ENCODE measurements at places on chromosomes 13 and 19.
A peak's percentile ranks its signal among the peaks of the same experiment; 100 is the strongest.

- DNase-seq = no peak
Observed at GRCh38 chr13:76950101-76950500, 1.8 kb downstream of the ACOD1 start.

- no peak for DNase-seq
Observed at GRCh38 chr13:109646423-109646822, 140.0 kb downstream of the IRS2 start.

DNA sequence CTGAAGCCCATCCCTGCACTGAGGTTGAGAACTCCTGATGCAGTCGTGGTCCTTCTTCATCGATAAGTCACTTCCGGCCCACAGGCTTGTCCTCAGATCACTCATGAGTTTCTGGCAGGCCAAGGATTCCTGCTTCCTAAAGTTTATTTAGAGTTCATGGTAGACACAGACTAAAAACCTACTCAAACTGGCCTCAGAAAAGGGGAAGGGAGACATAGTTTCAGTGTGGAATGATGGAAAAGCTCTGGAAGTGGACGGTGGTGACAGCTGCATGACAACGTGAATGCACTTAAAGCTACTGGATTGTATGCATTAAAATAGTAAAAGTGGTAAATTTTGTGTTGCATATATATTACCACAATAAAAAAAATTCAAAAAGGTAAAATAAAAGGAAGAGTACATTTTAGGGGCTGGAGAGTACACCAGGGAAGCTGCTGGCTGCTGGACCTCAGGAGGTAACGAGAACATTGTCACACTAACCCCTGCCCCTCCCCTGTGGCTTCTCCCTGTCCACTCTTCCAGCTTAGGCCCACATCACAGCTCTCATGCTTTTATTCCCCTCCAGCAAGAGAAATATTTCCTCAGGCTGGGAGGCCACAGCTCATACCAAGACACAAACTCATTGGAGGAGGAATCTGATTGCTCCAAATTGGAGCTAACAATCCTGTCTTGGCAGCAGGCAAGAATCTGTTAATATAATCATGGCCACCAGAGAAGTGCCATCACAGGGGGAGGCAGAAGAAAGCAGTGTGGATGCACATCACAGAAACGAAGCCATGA lies 741.0 kb downstream of the UQCRFS1 start:
- DNase-seq = no peak

GRCh38 chr13:36302289-36302688 lies 4.7 kb upstream of the CCDC169 start:
- no peak for DNase-seq

- no peak for DNase-seq
Observed at GRCh38 chr13:88063741-88064140, 392.6 kb downstream of the SLITRK5 start.

DNA sequence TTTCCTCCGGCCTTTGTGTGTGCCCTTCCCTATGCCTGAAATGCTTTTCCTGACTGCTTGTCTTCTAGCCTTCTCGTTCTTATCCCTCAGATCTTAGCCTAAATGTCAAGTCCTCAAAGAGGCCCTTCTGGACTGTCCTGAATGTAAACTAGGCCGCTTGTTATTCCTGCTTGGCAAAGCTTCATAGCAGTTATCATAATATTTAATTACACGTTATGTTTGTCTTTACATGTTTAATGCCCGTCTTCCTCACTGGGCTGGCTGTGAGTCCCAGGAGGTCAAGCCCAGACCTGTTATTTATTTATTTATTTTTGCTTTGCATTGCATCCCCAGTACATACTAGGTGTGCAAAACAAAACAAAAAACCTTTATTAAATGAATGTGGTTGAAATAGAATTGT lies 62.7 kb downstream of the SIPA1L3 start:
- no peak for DNase-seq

- DNase-seq = no peak
Observed at GRCh38 chr13:20588529-20589110, 21.7 kb downstream of the IFT88 start.

- DNase-seq = peak; percentile 11
Observed at GRCh38 chr13:88919970-88920628, 1248.9 kb downstream of the SLITRK5 start.

- no peak for DNase-seq
Observed at GRCh38 chr19:22832031-22832762, at the start of gene ZNF723. TSS of gene ZNF723 (plus strand) at chr19:22832291. CDS start at chr19:22832380, 89 bp downstream.

DNA sequence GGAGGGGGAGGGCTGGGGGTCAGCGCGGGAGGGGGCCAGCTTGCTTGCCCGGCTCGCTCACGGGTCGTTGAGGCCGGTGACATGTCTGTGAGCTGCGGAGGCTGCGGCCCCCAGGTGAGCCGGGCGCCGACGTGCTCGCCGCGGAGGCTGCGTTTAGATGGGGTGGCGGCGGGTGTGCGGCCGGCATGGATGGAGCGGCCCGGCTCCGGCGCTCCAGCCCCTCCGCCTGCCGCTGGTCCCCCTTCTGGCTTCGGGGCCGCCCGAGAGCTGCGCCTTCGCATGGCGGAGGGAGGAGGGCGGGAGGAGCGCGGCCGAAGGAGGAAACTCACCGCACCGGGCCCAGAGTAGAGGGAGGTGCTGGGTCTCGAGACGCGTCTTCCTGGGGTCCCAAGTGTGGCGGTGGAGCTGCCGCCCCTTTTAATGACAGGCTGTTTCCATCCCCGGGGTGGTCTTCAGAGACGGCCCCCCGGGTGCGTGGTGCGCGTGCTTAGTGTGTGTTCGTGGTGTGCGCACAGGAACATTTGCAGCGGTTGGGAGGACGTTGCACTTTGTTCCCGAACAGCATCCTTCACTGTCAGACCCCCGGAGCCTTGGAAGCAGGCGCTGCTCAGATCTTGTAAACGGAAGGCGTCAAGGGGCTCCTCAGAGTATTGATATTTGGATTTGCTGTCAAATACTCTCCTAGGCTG lies at the start of gene AKAP11:
Gene AKAP11, plus strand, starts transcription at position 38 of the 689 bp plus-strand sequence. CDS start 14,197 bp downstream, outside the sequence.
- no peak for DNase-seq

DNA sequence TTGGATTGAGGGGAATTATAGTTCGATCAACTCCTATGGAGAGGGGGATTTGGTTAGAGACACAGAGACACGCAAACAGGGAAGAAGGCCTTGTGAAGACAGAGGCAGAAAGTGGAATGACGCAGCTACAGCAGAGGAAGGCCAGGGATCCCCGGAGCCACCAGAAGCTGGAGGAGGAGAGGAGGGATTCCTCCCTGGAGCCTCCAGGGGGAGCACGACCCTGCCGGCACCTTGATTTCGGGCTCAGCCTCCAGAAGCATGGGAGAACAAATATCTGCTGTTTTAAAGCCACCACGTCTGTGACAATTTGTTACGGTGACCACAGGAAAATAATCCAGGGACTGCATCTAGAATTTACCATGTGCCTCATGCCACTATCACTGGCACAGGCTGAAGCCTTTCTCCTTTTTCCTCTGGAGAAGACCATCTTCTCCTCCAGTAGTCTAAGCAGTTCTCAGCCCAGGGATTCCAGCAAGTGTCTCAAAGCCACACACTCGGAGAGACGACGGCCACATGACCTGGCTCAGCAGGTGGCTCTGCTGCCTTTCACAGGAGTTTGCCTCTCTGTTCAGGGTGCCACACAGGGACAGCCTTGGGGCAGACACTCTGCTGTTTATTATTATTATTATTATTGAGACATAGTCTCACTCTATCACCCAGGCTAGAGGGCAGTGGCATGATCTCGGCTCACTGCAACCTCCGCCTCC lies 39.9 kb upstream of the CCNE1 start:
- DNase-seq = peak; percentile 21

- DNase-seq = no peak
Observed at GRCh38 chr19:48344892-48345291, 18.8 kb downstream of the TMEM143 start.

GRCh38 chr13:67438465-67438864 lies 208.3 kb upstream of the PCDH9 start:
- no peak for DNase-seq

DNA sequence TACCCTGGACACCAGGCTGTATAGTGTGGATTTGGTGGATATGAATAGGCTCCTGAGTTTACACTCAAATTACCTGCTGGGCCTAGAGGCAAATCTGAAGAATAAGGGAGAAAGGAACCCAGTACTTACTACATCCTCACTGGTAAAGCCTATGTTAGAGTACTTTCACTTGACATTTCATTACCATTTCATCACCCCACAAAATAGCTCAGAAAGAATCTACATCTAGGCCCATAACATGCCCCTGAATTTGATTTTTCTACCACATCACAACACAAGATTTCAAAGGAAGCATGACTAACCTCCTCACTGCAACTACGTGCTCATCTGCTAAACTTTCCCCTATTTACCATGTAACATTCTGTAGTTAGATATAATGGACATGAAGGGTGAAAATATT lies 43.3 kb downstream of the VWA8 start:
- peak; percentile 27 for DNase-seq

DNA sequence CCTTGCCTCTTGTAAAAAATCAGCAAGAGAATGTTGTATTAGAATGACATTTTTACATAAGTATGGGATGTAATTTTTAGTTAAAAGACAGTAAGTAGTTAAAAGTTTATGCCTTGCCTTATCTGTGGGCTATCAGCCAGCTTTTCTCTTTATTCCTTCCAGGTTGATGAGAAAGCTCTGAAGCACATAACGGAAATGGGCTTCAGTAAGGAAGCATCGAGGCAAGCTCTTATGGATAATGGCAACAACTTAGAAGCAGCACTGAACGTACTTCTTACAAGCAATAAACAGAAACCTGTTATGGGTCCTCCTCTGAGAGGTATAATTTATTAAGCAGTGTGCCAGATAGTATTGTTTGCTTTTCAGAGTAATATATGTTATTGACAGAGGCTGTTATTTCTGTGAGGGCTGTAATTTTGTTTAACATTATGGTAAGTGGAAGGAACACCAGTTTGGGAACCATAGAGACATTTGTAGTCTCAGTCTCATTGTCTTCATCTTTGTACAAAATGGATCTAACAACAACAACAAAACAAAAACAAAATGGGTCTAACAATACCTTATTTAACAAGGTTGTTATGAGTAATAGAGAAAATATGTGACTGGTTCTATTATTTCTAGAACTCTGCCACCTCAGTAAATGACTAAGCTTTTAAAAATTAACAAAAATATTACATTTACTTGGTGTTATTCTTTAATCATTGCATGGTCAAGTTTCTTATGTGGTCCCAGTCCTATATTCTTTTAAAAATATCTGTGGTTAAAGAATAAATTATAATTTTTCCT lies 112.8 kb downstream of the TDRD3 start:
- DNase-seq = no peak

- DNase-seq = no peak
Observed at GRCh38 chr13:36555151-36555986, 118.5 kb upstream of the SERTM1 start.

DNA sequence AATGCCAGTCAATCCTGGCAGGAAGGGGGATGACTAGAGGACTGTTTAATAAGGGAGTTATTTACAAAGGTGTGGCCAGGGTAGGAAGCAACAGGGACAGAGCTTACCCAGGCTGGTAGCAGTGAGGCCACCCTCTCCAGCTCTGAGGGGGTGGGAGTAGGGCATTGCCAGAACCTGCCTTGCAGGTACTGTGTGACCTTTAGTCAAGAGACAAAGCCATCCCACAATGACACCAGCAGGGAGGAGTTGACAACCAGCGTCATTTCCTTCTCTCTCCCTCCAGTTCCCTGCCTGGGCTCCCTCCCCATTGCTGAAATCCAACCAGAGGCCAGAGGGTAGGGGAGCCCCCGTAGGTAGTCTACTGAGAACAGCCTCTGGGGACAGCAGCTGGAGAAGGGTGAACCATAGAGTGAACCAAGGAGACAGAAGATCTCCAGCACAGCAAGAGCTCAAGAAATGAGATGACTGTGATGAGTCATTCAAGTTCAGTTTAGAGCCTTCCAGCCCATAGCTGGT lies 33.3 kb upstream of the SPATA13 start:
- no peak for DNase-seq

GRCh38 chr19:7559102-7559501 lies 23.6 kb downstream of the PNPLA6 start:
- no peak for DNase-seq

GRCh38 chr13:91196958-91197357 lies 150.5 kb upstream of the MIR17HG start:
- DNase-seq = no peak

DNA sequence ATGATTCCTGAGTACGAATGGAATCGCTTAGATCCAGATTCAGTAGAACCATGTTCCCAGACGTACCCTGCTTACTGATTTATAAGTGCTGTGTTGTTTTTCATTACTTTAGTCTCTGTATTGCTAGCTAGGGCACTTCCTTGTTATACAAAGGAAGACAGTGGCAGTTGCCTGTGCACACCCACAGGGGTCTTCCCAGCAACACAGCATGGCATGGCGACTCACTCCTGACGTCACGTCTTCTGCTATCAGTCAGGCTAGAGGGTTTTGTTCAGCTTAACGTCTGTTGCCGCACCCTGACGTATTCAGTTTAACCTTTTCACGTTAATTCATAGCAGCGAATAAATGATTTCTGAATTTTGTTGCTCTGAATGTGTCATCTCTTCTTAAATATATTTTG lies 295.1 kb downstream of the MYO16 start:
- no peak for DNase-seq

GRCh38 chr13:34698945-34699344 lies 243.1 kb upstream of the NBEA start:
- no peak for DNase-seq

DNA sequence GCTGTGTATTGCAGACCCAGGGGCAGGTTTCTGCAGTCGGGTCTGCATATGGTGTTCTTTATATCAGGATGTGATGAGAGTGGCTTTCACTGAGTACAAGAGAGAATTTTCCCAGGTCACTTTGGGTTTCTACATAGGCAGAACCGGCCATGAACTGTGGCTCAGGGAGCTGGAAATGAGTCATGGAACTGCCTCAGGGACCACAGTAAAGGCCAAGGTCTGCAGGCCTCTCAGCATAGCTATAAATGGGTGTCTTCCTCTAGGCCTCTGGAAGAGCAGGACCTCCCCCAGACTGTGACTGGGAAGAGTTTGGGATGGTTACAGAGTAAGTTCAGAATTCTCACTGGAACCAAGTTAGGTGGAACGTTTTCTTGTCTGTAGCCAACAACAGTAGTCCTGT lies 51.8 kb upstream of the ZNF681 start:
- DNase-seq = no peak

DNA sequence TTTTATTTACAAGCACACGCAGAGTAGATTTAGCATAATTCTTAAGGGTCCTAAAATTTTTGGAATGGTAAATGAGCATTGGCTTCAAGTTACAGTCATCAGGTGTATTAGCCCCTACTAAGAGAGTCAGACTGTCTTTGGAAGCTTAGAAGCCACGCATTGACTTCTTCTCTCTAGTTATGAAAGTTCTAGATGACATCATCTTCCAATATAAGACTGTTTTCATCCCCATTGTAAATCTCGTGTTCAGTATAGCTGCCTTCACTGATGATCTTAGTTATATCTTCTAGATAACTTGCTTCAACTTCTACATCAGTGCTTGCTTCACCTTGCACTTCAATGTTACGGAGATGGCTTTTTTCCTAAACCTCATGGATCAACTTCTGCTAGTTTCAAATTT lies 148.8 kb upstream of the SLITRK1 start:
- no peak for DNase-seq

- no peak for DNase-seq
Observed at GRCh38 chr19:33098055-33098534, 17.1 kb downstream of the GPATCH1 start.
